Progenitor cell of endocrine pancreas (in vitro differentiated cells): ENCODE measurements at places on chromosomes 6 and 20.

DNA sequence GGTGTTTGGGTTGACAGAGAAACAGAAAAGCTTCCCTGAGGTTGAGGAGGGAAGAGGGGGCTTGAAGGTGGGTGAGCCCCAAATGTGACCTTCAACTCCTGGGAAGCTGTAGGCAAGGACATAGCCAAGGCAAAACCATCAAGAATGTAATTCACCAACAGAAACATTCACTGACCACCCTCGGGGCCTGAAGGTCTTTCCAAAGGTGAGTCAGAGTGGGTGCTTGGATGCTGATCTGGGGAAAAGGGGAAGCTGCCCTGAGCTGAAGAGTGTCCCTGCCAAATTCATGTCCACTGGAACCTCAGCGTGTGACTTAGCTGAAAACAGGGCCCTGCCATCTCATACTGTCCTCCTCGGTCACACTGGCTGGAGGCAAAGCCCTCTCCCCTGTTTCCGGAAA is 234.2 kb upstream of the SULF2 start:
- DNase-seq, result no peak

DNA sequence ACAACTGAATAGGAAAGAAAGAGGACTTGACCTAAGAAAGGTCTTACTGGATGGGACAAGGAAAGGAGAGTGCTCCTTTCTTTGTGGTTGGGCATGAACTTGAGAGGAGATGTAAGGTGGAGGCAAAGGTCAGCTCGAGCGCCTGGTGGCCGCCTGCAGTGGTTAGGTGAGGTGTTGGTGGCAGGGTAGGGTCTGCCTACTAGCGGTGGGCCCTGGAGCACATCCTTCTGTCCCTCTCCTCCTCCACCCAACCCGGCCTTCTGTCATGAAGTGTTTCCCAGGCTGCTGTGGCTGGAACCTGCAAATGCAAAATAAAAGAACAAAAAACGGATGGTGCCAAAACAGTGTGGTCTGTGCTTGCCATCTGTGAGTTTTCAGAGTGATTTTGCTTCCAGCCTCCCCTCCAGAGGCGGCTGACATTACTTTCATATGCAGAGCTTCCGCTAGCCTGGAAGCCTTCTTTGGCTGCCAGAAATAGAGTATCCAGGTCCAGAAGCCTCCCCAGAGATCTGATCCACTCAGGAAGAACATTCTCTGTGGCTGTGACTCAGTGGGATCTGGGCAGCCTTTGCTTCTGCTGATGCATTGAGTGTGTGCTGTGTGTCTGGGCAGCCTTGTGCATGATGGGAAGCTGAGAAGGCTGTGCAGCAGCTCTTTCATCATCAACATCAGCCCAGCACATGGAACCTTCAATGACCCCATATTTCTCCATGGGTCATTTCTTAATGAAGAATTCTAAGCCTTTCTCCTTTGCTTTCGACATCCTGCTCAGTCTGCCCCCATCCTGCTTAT is 79.8 kb upstream of the FAM184A start:
- DNase-seq, result no peak

- peak; percentile 37 for DNase-seq
These were observed 253.2 kb downstream of the SOX4 start for GRCh38 chr6:21846541-21847451.

DNA sequence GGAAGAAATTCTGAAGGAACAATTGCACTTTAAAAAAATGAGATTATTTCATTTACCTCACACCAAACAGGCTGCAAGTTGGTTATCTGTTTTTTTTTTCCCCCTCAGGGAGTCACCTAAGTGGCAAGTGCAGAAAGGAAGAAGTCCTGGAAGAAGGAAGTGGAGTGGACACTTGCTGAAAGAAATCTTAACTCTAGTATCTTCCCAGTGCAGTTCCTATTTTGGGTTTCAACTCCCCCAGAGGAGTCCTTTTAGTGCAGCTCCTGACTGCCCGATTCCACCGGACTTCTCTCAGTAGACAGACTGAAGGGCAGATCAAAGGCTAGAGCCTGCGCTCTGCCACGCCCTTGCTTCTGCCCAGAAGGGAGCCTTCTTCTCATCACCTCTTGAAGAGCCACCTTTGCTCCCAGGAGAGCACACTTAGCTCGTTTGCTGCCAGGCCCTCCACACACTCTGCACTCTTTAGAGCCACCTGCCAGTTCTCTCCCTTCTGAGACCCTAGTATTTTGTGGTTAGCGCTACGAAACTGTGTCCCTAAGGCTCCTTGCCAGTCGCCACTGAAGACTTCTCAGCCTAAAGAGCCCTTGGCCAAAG is 4.9 kb downstream of the MTCL3 start:
- DNase-seq, result no peak

DNA sequence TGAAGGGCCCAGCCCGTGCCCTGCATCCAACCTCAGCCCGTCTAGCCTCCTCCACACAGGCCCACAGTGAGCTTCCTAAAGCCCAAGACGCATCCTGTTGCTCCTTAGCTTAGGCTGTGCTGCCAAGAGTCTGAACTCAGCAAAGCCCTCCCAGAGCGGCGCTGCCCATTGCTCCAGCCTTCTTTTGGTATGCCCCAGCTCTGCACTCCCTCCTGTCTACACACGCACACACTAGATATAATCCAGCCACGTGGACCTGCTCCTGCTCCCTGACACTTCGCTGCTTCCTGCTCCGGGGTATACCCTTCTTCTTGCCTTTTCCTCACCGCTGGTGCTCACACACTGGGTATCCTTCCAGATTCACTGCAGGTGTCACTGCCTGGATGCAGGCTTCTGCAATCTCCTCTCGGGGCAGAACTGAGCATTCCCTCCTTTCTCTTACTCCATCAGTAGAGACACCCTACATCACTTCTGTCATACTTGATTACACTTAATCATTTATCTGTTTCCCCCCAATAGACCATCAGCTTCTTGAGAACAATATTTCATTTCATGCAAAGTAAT is 23.8 kb downstream of the GABRR2 start:
- no peak for DNase-seq
